ENCODE measurements at places on chromosomes 1 and 21.

- no peak for DNase-seq
Observed at GRCh38 chr1:193011406-193011805, 47.8 kb downstream of the UCHL5 start.

DNA sequence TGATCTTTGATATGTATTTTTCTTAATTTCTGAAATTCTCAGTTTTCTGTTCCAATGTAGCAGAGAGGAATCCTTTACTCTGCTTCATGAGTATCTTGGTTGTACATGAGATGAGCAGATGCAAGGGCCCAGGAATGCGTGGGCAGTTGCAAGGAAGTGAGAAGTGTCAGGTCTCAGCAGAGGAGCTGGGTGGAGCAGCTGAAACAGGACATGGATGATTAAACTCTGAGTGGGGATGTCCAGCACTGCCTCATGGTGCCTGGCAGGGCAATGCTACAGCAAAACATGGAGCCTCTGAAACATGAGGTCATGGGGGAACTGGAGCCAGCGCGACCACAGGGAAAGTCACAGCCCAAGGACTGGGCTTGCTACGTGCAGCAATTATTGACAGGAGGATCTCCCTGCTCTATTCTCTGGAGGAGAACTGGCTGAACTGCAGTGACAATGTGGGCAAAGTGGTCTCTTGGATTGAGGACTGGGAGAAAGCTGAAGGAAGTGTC lies 48.4 kb downstream of the COLGALT2 start:
- DNase-seq: no peak

GRCh38 chr1:8283058-8283884 lies 34.6 kb upstream of the SLC45A1 start:
- no peak for DNase-seq

DNA sequence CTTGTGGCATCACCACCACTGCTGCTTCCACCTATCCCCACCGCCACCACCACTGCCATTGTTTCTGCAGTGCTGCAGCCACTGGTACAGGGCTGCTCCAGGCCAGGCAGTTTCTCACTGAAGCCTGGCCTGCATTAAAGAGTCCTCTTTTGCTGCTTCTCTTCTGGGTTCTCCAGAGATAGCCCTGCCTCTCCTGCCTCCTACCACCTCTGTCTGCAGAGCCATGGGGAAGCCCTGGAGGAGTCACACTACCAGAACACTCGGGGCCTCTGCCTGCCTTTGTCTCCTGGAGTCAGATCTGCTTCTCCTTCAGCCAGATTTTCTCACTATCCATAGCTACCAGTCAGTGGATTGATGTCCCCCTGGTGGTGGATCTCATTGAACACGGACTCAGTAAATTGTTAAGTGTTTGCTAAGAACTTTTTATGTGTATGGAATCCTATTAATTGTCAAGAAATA lies 37.7 kb upstream of the DDAH1 start:
- DNase-seq: no peak

DNA sequence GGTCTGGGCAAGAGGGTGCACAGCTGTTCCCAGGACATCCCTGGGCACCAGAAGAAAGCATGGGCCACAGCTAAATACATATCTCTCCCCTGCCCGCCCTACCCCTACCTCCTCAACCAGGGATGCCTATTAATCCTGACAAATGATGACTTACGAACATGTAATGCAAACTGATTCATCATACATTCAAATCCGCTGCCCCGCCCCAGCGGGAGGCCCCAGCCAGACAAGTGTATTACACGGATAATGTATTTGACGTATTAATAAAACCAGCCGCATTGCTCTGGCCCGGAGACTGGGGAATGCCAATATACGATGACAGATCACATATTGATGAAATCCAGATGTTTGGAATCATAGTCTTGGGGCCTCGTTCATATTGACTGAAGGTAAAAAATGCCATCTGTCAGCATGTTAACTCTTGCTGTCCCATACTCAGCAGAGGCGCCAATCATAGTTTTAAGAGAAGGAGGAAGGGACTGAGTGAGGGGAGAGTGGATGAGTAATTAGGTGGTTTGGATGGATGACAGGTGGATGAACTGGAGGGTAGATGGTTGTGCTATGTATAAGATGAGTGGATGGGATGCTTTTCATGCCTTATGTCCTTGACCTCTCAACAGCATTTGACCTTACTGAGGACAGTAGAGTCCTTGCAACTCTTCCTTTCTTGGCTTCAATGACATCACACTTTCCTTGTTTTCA lies 68.2 kb downstream of the TMEM53 start:
- DNase-seq: no peak

GRCh38 chr1:10778640-10779039 lies 17.8 kb downstream of the CASZ1 start:
- no peak for DNase-seq

- DNase-seq: no peak
Observed at GRCh38 chr21:42467140-42467983, 28.7 kb downstream of the RSPH1 start.

- no peak for DNase-seq
Observed at GRCh38 chr1:76314730-76315129, 240.2 kb downstream of the ST6GALNAC3 start.

GRCh38 chr1:59292562-59292961 lies 4.3 kb upstream of the FGGY start:
- DNase-seq: no peak

DNA sequence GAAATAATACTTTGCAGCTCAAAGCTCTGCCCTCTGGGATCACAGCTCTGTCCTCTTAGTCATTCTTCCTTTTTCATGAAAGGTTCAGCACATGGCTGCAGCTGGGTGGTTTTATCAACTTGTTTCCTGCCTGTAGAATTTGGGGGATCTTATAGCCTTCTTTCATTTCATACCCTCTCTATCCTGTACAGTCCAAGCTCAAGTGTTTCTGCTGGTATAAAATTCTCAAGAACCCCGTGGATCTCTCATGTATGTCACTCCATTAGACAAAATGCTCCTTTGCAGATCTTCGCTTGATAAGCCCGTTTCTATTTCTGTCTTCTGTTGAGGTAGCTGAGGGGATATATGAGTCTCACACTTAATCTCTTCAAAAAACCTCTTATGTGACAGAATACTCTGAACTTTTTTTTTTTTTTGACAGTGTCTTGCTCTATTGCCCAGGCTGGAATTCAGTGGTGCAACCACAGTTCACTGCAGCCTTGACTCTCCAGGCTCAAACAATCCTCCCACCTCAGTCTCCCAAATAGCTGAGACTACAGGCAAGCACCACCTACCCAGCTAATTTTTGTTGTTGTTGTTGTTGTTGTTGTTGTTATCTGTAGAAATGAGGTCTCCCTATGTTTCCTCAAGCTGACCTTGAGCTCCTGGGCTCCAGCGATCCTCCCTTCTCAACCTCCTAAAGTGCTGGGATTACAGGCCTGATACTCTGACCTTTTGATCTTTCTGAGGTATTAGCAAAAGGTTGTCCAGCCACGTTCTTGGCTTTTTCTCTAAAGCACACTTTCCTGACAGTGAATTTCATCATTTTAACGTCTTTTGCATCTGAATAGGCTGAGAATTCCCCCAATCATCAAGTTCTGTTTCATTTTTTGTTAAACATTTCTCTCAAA lies 24.6 kb upstream of the COL9A2 start:
- DNase-seq: no peak

DNA sequence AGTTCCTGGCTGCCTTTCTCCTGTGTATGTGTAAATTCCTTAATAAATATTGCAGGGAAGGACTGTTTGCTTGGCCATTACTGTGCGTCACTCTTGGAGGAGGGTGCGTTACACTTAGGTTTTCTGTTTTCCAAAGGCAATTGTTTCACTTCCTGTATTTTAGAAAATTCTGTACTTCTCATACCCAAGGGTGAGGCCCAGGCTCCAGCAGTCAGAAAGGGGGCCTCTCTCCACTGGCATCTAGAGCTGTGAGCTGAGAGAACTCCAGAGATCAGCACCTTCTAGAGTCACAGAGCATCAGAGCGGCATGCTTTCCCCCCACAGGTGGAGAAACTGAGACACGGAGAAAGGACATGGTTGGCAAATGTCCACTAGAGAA lies 27.0 kb upstream of the ZFP69B start:
- DNase-seq: no peak

DNA sequence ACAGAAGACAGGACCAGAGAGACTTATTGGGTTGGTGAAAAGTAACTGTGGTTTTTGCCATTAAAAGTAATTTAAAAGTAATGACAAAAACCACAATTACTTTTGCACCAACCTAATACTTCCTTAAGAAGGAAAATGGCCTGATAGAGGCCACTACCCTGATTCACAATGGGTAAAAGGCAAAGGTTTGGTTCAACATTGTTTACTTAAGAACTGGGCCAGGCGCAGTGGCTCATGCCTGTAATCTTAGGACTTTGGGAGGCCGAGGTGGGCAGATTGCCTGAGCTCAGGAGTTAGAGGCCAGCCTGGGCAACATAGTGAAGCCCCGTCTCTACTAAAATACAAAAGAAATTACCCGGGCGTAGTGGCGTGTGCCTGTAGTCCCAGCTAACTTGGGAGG lies 48.2 kb upstream of the RCOR3 start:
- no peak for DNase-seq

DNA sequence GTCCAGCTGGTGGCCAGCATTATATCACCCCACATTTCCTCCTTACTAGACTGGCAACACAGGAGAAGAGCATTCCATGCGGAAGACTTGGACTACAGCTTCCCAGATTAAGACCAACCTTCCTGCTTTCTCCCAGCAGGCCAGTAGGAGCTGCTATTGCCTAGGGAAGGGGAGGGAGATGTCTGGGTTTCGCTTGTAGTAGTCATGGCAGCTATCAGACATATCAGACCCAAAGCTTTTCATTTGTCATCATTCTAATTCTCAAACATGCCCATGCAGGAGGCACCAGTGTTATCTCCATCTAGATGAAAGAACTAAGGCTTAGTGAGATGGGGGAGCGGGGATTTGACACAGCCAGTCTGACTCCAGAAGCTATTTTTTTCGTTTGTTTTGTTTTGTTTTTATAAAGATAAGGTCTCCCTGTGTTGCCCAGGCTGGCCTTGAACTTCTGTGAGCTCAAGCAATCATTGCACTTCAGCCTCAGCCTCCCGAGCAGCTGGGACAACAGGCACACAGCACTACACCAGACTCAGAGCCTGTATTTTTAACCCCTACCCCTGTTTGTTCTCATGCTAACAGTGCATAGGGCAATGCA lies 4.5 kb downstream of the PLA2G2A start:
- DNase-seq: no peak

- no peak for DNase-seq
Observed at GRCh38 chr1:59738591-59739015, 76.1 kb upstream of the HOOK1 start.

- no peak for DNase-seq
Observed at GRCh38 chr1:17653728-17654351, 101.3 kb upstream of the ACTL8 start.

- DNase-seq: no peak
Observed at GRCh38 chr1:27267153-27267552, 32.7 kb downstream of the WDTC1 start.

DNA sequence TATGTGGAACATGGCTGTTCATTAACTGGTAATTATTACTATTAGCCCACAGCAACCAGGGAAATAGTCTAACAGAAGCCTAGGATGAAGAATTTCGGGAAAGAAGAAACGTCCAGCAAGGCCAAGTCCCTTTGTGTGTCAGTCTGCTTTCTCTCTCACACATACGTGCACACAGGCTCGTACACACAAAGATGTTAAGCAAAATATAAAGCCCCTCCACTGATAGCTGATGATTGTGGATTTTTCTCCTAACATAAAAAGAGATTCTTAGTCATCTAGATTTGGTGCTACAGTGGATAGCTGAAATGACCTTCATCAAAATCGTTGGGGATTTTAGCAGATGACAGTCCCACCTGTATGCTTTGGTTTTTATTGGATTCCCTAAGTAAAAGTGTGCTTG lies 42.1 kb upstream of the A3GALT2 start:
- no peak for DNase-seq

DNA sequence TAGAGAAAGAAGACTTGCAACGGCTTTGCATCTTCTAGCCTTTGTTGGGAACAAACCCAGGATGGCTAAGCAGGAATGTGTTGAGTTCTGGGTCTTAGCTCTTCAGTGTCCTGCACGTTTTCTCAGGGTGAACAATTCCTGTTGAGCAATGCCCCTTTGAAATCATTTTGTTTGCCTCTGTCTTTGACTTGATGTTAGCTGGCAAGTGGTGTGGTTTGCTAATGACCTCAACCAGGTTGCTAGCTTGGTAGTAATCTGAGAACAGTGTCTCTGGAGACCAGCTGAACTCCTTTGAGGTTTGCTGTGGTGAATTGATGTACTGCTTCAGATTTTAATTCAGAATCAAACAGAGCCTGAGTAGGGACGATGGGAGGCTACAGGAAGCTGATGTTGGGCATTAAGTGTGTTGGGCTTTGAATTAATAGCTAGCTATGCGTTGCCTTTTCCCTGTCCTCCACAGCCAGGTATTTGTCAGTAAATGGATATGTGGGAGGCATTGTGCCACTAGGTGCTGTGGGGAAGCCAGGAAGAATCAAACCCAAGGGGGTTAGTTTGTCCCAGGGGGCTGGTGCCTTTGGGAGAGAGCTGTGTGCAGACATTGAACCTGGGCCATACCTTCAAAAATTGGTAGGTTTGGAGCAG lies 23.3 kb upstream of the SRSF10 start:
- no peak for DNase-seq

DNA sequence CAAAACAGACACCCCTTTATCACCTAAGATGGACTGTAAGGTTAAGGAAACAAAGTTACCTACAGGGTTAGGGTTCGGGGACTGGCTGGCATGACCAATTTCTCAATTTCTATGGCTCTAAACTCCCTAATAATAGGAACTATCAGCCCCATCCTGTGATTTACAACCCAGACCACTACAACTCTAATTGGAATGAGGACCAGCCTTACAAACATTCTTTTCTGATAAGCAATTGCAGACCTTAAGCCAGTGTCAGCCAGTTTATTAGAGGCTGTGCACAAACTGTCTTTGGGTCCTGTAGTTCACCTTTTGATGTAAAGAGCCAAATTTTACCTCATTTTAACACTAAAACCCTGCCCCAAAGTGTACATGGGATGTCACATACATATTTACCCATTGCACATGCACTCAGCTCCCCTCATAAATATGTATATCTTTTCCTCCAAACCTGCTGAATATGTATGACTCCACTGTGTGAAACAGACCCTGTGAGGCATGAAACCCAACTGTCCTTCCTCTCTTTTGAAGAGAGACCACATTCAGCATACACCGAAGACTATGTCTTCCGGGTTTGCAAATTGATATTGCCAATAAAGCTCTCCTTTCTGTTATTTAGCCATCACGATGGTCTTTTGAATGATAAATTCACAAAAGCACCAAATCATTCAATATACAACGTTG lies 7.3 kb upstream of the APP start:
- DNase-seq: no peak

DNA sequence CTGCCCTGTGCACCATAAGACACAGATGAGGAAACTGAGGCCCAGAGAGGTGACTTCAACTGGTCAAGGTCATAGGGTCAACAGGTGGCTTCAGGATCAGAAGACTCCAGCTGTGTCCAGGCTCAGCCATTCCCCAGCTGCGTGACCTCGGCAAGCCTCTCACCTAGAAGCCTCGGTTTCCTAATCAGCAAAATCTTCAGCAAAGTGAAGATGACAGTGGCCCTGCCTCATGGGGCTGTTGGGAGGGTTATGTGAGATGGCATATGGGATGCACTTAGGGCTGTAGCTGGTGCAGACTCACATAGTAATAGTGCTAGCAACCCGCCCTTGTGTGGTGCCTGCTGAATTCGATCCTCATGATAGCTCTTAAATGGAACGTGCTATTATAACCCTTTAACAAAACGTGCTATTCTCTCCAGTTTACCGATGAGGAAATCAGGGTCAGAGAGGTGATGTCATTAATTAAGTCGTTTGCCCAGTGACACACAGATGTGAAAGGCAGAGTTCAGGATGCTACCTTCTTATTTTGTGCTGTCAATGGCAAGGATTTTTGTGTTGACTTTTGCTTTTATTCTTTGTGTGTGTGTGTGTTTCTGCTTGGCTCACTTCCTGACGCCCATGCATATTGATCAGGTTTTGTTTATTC lies 472.9 kb downstream of the MATN1 start:
- DNase-seq: no peak
